B cell (primary cell): ENCODE measurements at places on chromosomes 6 and 20.

GRCh38 chr6:159714404-159714803 is 12.9 kb upstream of the WTAP start:
- no peak for DNase-seq

GRCh38 chr20:36744764-36745191 is 1.1 kb downstream of the NDRG3 start:
- no peak for DNase-seq

DNA sequence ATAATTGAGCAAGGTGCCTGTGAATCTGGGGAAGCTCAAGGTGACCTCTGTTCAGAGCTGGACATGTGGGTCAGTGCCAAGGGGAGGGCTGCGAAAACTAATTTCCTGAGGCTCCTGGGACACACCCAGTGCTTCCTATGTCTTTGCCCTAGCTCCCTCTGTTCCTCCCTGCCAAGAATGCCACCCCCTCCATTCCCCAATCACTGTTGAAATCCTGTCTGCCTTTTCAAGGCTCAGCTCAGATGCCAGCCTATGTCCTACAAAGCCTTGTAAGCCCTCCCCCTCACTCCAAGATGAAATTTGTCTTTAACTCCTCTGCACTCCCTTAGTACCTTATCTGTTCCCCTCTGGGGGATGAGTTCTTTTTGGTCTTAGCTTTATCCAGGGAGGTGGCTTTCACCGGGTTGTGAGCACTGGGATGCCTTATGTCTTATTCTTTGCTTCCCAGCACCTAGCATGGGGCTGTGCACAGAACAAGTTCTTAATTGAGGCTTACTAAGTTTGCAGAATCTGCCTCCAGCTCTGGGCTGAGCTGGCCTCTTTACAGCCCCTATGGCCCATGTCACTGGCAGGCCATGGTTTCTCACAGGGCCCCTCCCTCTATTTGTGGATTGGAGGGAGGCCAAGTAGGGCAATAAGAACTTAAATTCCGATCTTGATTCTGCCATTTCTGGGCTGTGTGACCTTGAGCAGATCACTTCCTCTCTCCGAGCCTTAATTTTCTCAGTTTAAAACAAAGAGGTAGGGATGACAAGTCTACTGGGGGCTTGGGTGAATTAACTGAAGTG is 51.5 kb upstream of the EPB41L1 start:
- DNase-seq: no peak

- DNase-seq: no peak
These were observed 656 bp downstream of the RTEL1 start for GRCh38 chr20:63658749-63659187.

DNA sequence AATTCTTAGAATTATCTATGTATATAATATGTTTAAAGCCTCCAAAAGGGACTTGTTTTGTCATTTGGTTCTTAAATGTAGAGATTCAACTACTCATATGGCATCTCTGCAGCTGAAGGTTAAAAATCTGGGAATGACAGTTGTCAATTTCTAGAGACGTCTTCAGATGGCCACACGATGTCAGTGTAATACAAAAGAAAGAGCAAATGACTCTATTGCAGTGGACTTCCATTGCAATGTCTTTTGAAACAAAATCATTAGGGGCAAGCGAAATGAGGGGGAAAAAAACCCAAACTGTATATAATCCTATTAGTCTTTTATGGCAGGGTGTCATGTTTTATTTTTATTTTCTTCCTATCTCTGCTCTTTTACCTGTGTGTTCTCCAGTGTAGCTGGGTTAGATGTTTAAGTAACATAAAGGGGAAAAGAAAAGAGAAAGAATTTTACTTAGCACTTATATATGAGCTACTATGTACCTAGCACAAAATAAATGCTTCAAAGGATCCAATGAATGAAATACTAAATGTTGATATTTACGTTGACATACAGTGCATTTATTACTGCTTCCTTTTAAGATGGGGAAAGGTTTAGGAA is 26.2 kb downstream of the CCN2 start:
- peak; percentile 42 for DNase-seq

GRCh38 chr6:3147914-3148757 is 9.2 kb downstream of the TUBB2A start:
- DNase-seq: no peak

DNA sequence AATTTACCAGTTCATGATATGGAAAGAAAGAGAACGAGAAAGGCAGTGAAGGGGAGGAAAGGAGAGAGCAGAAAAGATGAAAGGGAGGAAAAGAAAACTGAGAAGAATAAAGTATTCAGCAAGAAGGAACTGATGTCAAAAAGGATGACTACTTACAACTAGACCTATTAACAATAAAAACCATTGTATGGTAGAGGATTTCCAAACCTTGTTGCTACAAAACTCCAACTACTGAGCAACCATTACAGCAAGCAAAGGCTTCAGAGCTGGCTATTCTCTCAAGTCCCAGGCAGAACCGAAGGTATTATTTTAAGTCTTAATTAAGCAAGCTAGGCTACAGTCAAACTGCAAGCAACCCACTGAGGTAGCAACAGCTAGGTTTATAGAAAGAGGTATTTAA is 142.2 kb downstream of the BTBD9 start:
- DNase-seq: no peak

DNA sequence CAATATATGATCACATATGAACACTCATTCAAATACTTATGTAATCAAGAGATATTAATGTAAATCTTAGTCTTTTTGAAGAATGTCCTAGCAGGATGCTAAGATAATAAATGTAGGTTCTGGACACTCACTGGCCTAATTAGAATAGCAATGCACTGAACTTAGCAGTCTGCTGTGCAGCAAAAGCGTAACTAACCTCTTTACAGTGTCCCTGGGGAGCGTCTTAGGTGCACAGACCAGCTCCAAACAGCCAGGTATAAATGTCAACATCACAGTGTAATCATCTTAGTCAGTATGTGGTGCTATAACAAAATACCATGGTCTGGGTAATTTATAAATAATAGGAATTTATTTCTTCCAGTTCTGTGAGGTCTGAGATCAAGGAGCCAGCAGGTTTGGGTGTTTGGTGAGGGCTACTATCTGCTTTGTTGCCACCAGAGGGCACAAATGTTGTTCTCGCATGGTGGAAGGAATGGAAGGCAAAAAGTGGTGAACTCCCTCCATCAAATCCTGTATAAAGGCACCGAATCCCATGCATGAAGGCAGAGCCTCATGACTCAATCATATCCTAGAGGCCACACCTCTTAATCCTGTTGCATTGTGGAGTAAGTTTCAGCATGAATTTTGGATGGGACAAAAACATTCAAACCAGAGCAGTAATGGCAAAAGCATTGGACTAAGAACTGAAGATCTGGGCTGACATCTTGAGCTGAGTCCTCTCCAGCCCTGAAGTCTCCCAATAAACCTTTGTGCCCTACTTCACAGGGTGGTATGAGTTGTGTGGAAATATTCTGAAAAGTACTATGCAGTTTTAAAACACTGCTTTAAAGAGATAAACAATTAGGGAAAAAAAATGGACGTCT is 41.8 kb upstream of the FOXO3 start:
- DNase-seq: no peak

- DNase-seq: no peak
These were observed 188.4 kb upstream of the SULF2 start for GRCh38 chr20:47973519-47974233.

DNA sequence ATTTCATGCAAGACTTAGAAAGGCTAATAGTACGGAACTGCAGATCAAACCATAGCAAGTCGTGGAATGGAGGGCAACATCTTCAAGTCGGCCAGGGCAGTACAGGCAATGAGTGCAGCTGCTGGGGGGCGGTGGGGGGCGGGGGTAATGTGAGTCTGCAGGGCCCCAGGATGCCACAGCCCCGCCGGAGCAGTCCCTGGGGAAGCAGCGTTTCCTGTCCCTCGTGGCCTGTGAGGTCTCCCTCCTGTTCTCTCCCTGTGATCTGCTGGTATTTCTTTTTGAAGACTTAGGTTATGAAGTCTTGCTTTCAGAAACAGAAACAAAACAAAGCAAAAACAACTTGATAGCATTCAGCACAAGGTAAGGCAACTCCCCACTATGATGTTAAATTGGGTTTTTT is 351.9 kb downstream of the FOXA2 start:
- DNase-seq: no peak
